AG20443 (cell line): ENCODE measurements at places on chromosomes 2 and 18.

GRCh38 chr2:39464864-39465263 lies 27.8 kb upstream of the MAP4K3 start:
- no peak for DNase-seq

- DNase-seq, result no peak
Observed at GRCh38 chr18:58335223-58335622, 291.2 kb downstream of the NEDD4L start.

GRCh38 chr2:52956766-52957165 lies 810.8 kb upstream of the CHAC2 start:
- no peak for DNase-seq

DNA sequence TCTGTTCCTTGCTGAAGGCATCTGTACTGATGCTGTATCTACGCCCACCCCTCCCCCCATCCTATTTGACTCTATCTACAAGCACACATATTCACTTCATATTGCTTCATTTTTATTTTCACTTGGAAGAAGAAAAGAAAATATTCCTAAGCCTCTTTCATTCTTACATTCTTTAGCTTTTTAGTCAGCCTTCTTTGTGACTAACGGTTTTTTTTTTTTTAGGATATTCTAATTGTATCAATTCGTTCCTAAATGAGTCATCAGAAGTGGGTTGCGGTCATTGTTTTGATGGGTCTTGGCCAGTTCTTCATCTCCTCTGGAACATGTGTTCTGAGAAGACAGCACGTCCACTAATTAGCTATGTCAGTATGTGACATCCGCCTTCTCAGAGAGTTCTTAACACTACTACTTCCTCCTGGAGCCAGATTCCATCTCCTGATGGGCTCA lies 88.7 kb downstream of the MYO1B start:
- DNase-seq, result peak; percentile 81

GRCh38 chr2:55838653-55839052 lies 84.9 kb downstream of the EFEMP1 start:
- no peak for DNase-seq

- DNase-seq, result no peak
Observed at GRCh38 chr2:145845207-145845894, 1325.4 kb upstream of the ZEB2 start.

DNA sequence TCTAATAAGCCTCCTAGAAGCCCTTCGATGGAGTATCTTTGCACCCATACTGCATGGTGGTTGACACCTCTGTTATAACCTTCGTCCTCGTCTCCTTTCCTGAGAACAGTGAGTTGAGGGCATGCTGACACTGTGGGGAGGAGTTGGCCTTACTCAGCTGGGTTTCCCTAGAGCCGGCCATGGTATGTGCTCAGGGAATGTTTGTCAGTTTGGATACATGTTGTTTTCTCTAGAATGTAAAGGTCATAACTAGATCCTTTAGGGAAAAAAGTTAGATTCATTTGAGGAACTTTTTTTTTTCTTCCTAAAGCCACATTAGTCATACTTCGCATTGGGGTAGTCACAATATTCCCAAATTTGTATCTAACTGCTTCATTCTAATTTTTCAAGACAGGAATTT lies 106.0 kb upstream of the FOSL2 start:
- peak; percentile 16 for DNase-seq

- DNase-seq, result no peak
Observed at GRCh38 chr2:145431181-145431951, 911.4 kb upstream of the ZEB2 start.

GRCh38 chr2:236040600-236041328 lies 127.4 kb downstream of the GBX2 start:
- DNase-seq, result no peak

DNA sequence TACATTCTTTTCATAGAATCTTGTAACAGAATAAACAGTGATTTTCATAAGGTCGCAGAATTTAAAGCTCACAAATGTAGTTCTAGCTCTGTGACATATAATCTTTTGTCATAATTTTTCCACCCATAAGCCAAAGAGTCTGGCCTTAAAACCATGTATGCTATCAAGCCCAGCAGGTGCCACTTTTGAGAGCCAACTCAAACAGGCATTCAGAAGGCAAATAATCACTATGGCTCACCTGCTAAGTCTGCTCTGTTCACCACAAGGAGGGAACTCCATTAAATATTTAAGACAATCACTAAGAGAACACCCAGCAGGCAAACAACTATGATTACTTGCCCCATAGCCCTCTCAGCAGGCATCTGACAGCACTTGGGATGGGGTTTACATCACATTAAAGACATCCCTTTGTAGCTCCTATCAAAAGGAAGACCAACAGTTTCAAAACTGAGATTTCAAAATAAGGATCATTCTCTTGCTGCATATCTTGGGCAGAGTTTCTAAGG lies 241.6 kb downstream of the PDE11A start:
- DNase-seq, result no peak

- DNase-seq, result no peak
Observed at GRCh38 chr18:6174983-6175745, 239.5 kb downstream of the L3MBTL4 start.

DNA sequence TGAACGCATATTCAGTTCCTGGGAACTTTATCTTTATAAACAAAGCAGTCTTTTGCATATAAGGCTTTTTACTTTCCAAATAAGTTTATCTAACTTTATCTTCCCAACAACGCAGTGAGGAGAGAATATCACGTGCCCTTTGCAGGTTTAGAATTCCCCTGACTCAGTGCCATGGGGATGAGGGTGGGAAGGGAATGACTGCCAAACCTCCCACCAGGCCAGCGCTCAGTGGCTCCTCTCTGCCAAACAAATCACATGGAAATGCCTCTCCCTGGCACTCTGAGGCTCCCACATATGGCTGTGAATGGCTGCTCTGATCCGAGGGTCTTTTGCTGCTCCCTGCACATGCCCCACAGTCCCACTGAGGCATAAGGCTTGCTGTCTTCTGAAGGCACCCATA lies 158.3 kb downstream of the DNAH6 start:
- no peak for DNase-seq

DNA sequence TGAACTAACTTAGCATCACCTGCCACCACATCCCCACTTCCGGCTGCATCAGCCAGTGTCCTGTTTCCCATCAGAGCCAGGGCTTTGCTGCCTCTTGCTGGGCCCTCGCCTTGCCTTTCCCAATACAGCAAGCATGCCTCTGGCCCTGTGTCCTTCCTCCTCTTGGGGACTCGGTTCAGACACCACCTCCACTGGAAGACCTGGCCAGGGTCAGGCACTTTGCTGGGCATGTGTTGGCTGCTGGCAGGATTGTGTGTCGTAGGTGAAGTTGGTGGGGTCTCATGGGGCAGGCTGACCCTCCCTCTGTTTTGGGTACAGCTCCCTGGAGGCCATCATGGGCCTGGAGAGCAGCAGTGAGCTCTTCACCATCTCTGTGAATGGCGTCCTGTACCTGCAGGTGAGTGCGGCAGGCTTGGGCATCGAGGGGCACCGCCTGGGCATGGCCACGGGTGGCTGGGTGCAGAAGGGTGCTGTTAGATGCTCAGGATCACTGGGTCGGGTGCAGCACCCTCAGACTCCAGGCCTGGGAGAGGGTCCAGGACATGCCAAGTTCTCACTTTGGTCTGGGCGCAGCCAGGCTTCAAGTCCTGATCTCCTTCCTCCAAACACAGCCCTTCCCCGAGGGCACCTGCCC lies 6.6 kb downstream of the ERFE start:
- DNase-seq, result no peak

- DNase-seq, result no peak
Observed at GRCh38 chr18:70183441-70183840, 22.0 kb downstream of the RTTN start.

- no peak for DNase-seq
Observed at GRCh38 chr2:8548619-8549150, 133.2 kb upstream of the ID2 start.

DNA sequence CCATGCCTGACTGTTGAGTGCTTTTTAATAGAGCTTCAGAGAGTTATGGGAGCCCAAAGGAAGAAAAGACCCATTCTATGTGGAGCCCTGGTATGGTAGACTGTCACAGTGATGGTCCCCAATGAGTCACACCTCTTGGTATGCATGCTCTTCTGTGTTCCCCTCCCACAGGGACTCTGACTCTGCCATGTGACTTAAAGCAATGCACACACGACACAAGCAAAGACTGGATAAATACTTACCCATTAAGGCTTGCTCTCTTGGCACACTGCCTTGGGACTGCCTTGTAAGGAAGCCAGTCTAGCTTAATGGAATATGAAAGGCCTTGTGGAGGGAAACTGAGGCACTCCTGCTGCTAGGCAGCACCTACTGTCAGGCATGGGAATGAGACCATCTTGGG lies 16.7 kb upstream of the DTNB start:
- peak; percentile 39 for DNase-seq

DNA sequence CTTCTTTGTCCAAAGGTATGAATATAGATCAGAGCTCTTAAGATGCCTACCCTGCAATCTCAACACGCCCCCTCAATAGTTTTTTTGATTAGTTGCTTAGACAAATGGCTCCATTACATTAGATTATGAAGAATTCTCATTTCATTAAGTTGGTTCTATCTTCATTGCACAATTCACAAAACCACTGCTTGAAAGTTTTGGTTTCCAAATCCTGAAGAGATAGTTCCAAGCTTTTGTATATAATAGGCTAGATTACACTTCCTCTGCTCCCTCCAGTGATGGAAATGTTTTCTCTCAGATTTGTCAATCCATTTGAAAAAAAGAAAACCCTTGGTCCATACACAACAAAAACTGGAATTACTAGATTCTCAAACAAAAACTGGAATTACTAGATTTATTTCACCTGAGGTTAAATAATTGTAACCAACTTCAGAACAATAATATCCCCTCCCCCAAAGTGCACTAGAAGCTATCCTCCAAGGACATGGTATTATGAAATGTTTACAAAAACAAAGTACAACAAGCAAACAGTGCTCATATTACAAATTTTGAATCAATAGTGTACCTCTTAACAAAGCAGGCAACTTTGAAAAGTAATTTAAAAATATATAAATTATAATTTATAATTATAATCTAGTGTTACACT lies 6.8 kb upstream of the TLK1 start:
- DNase-seq, result no peak
